ENCODE measurements at places on chromosomes 16 and 17.

- H3K4me1 ChIP-seq, result peaks cover 5% of the 10 kb centered on the region
- H3K27me3 ChIP-seq, result peaks cover 2% of the 10 kb centered on the region
- no peak for DNase-seq
- no peak overlapping the region for H3K27ac ChIP-seq
- H3K36me3 ChIP-seq, result no peaks in the 10 kb centered on the region
Observed at GRCh38 chr17:63918305-63918704, 334 bp downstream of the GH1 start.

- H3K4me3 ChIP-seq, result peak overlapping the region; percentile 85
- no peak overlapping the region for H3K27ac ChIP-seq
- DNase-seq, result no peak
Observed at GRCh38 chr17:55238931-55239297, 25.8 kb upstream of the HLF start.

DNA sequence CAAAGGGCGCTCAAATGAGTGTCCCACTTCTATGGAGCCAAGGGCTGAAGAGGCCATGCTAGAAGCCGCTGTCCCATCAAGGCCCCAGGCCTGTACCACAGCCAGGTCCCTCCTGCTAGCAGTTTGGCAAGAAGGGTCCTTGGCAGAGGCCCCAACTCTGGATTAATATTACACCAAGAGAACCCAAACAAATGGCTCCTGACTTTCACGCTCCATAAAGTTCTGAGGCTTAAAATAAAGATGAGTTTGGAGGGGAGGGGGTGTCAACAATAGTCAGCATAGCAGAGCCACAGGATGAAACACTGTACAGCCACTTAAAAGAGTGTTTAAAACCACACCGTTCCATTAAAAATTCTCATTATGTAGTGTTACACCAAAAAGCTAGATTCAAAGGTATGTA is 30.5 kb downstream of the CUEDC1 start:
- no peak overlapping the region for H3K27ac ChIP-seq
- H3K4me1 ChIP-seq, result no peaks in the 10 kb centered on the region
- peaks cover 20% of the 10 kb centered on the region for H3K27me3 ChIP-seq
- no peak overlapping the region for H3K4me3 ChIP-seq

- no peak for DNase-seq
- H3K4me1 ChIP-seq, result no peaks in the 10 kb centered on the region
- no peaks in the 10 kb centered on the region for H3K27me3 ChIP-seq
- H3K36me3 ChIP-seq, result no peaks in the 10 kb centered on the region
Observed at GRCh38 chr16:64773638-64774037, 348.2 kb downstream of the CDH11 start.

- H3K27ac ChIP-seq, result no peak overlapping the region
- peaks cover 4% of the 10 kb centered on the region for H3K4me1 ChIP-seq
- no peak overlapping the region for H3K4me3 ChIP-seq
- DNase-seq, result no peak
- peaks cover 59% of the 10 kb centered on the region for H3K27me3 ChIP-seq
Observed at GRCh38 chr17:48523010-48523409, 7.8 kb downstream of the HOXB1 start.

- H3K4me3 ChIP-seq, result no peak overlapping the region
- peaks cover 3% of the 10 kb centered on the region for H3K4me1 ChIP-seq
- DNase-seq, result no peak
- peaks cover 5% of the 10 kb centered on the region for H3K36me3 ChIP-seq
- H3K27ac ChIP-seq, result no peak overlapping the region
Observed at GRCh38 chr16:595942-596735, 6.3 kb downstream of the RAB40C start.

GRCh38 chr16:20889625-20890275 is 10.4 kb downstream of the DCUN1D3 start:
- DNase-seq, result no peak
- H3K4me3 ChIP-seq, result no peak overlapping the region
- H3K27ac ChIP-seq, result no peak overlapping the region
- peaks cover 33% of the 10 kb centered on the region for H3K4me1 ChIP-seq
- H3K36me3 ChIP-seq, result peaks cover 43% of the 10 kb centered on the region

DNA sequence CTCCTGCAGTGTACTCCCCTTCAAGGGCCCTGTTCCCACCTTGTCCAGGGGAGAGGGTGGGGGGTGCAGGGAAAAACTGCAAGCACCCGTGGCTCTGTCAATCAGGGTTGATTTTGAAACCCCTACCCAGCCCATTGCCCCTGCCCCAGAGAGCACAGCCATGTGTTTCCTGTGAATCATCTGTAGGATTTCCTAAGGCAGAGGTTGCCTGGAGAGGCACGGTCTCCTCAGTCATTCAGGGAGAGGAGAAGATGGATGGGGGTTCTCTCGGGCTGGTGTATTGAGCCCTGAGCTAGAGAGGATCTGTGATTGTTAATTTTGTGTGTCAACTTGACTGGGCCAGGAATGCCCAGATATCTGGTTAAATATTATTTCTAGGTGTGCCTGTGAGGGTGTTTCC is 3.5 kb upstream of the AGRP start:
- no peak overlapping the region for H3K4me3 ChIP-seq
- no peaks in the 10 kb centered on the region for H3K27me3 ChIP-seq
- peaks cover 20% of the 10 kb centered on the region for H3K36me3 ChIP-seq
- H3K4me1 ChIP-seq, result peaks cover 15% of the 10 kb centered on the region
- no peak overlapping the region for H3K27ac ChIP-seq

- H3K27ac ChIP-seq, result no peak overlapping the region
- H3K27me3 ChIP-seq, result peaks cover 15% of the 10 kb centered on the region
- H3K36me3 ChIP-seq, result no peaks in the 10 kb centered on the region
- no peak for DNase-seq
- peaks cover 10% of the 10 kb centered on the region for H3K4me1 ChIP-seq
Observed at GRCh38 chr17:34858591-34859565, 102.4 kb downstream of the CCT6B start.

DNA sequence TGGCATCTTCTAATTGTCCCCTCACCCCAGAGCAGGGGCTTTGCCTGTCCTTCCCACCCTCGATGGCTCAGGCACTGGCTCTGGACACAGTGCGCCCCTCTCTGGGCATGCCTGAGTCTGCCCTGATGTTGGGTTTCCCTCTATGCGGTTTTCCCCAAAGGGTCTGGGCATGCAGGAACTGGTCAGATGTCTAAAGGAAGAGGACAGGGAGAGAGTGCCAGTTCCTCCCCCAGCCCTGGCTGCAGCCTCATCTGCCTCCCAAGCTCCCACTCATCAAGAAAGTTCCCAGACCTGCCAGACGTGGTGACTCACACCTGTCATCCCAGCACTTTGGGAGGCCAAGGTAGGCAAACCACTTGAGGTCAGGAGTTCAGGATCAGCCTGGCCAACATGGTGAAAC is 41.3 kb upstream of the PABPN1L start:
- no peak for DNase-seq
- no peak overlapping the region for H3K4me3 ChIP-seq
- no peak overlapping the region for H3K27ac ChIP-seq
- no peaks in the 10 kb centered on the region for H3K27me3 ChIP-seq

- H3K27me3 ChIP-seq, result no peaks in the 10 kb centered on the region
- peaks cover 54% of the 10 kb centered on the region for H3K4me1 ChIP-seq
- peaks cover 68% of the 10 kb centered on the region for H3K36me3 ChIP-seq
- H3K4me3 ChIP-seq, result peak overlapping the region; percentile 41
- no peak for DNase-seq
- H3K27ac ChIP-seq, result peak overlapping the region; percentile 39
Observed at GRCh38 chr17:64115043-64115698, 14.8 kb downstream of the ERN1 start.

DNA sequence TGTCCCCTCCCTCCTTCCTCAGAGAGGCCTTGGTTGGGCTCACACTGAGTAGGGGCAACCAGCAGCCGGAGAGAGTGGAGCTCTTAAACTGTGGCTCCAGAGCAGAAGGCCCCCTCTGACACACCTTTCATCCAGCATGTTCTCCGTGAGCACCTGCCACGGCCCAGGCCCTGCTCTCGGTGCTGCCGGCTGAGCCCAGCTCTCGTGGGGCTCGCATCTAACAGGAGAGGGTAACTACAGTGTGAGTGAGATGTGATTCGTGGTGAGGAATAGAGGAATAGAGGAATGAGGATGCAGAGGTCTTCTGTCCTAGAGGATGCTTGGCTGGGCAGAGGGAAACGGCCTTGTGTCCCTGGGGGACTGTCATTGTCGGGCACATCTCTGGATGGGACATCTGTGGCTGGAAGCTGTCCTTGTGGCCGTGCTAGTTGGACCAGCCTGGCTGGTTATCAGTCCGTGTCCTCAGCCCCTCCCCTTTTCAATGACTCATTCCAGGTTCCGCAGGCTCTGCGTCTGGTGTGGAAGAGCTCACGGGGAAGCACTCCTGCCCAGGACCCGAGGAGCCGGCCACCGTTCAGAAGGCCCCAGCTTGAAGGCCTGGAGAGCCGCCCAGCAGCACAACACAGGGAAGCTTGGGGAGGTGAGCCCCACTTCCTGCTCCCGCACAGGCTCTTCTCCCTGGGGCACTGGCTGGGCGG is 11.9 kb upstream of the DNASE1 start:
- H3K27me3 ChIP-seq, result no peaks in the 10 kb centered on the region
- no peak for DNase-seq
- no peak overlapping the region for H3K4me3 ChIP-seq

- no peak overlapping the region for H3K27ac ChIP-seq
- DNase-seq, result no peak
- no peak overlapping the region for H3K4me3 ChIP-seq
- peaks cover 37% of the 10 kb centered on the region for H3K36me3 ChIP-seq
- H3K27me3 ChIP-seq, result no peaks in the 10 kb centered on the region
Observed at GRCh38 chr16:84458606-84459532, 45.6 kb downstream of the MEAK7 start.

GRCh38 chr16:10652730-10653590 is 41.8 kb downstream of the TEKT5 start:
- H3K36me3 ChIP-seq, result no peaks in the 10 kb centered on the region
- no peak overlapping the region for H3K4me3 ChIP-seq
- H3K4me1 ChIP-seq, result no peaks in the 10 kb centered on the region

DNA sequence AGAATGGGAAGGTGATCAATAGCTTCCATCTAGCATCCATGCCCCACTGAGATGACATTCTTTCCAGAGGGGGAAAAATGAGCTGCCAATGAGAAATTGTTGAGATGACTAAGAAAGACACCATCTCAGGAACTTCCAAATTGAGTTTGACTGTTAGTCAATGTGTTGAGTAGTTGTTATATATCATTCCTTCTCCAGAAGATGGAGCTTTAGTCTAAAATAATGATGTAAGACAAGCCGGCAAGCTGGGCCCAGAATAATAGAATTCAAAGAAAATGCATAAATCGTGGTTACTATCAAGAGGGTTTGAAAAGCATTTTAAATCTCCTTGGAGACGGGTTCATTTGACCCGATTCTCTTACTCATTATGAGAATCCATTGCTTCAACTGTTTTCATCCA is 71.0 kb upstream of the ATF7IP2 start:
- H3K36me3 ChIP-seq, result no peaks in the 10 kb centered on the region
- no peak for DNase-seq
- H3K27ac ChIP-seq, result no peak overlapping the region

- no peak overlapping the region for H3K27ac ChIP-seq
- no peaks in the 10 kb centered on the region for H3K36me3 ChIP-seq
- H3K4me1 ChIP-seq, result no peaks in the 10 kb centered on the region
- DNase-seq, result no peak
Observed at GRCh38 chr17:32588982-32589381, 102.2 kb downstream of the CDK5R1 start.

DNA sequence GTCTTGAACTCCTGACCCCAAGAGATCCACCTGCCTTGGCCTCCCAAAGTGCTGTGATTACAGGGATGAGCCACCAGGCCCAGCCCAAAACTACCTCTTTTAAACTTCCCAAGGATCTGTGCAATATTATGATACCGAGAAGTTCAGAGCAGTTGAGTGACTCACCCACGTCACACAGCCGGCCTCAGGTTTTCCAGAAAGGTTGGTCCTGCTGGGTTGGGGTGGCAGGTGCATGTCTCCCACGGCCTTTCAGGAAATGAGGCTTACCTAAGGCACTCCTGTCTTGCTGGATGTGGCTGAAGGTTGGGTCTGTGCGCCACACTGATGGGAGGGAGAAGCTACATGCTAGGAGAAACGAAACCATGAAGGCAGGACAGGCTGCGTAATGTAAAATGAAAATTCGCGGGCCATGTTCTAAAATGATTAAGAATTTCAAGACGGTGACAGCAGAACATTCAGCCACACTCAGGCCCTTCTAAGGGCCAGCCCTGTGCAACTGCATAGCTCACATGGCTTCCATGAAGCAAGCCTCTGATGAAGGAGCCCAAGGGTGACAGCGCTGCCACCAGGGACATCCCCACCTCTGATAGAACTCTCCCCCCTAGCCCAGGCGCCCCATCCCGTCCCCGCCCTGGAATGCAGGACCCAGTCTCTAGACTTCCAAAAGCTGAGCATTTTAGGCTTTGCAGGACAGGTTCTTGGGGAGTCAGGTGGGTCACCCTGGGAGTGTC is 6.6 kb upstream of the GLIS2 start:
- peaks cover 6% of the 10 kb centered on the region for H3K27me3 ChIP-seq
- H3K36me3 ChIP-seq, result peaks cover 10% of the 10 kb centered on the region
- DNase-seq, result no peak
- peak overlapping the region; percentile 49 for H3K27ac ChIP-seq
- H3K4me1 ChIP-seq, result peaks cover 24% of the 10 kb centered on the region

- H3K36me3 ChIP-seq, result no peaks in the 10 kb centered on the region
- no peak overlapping the region for H3K4me3 ChIP-seq
- H3K4me1 ChIP-seq, result no peaks in the 10 kb centered on the region
- H3K27ac ChIP-seq, result no peak overlapping the region
- no peak for DNase-seq
- H3K27me3 ChIP-seq, result no peaks in the 10 kb centered on the region
Observed at GRCh38 chr17:7423679-7424078, 1.7 kb upstream of the SPEM2 start.

DNA sequence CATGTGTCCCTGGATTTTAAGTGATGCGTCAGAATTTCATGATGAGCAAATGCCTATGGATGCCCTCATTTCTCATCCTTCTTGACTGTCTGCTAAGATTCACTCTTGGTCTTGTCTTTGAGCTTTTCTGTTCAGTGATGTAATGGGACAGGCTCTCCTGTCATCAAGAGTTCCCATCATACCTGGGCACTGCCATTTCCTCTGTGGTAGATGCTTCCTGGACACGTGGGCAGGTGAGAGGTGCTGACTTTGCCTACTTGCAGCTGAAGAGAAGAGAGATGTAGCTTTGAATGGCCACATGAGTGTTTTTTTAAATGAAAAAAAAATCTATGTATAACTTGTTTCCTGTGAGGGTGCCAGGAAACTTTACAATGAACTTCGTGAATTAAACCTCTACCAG is 557.7 kb downstream of the MAF start:
- no peak overlapping the region for H3K4me3 ChIP-seq
- no peaks in the 10 kb centered on the region for H3K27me3 ChIP-seq
- H3K27ac ChIP-seq, result no peak overlapping the region
- peaks cover 9% of the 10 kb centered on the region for H3K4me1 ChIP-seq
- H3K36me3 ChIP-seq, result no peaks in the 10 kb centered on the region

- no peak overlapping the region for H3K27ac ChIP-seq
- H3K27me3 ChIP-seq, result peaks cover 16% of the 10 kb centered on the region
- H3K4me1 ChIP-seq, result no peaks in the 10 kb centered on the region
- peaks cover 27% of the 10 kb centered on the region for H3K36me3 ChIP-seq
- DNase-seq, result no peak
Observed at GRCh38 chr17:78226759-78227454, 4.5 kb upstream of the TMEM235 start.

All from T-helper 2 cell treated with Interferon-gamma antibody and Interleukin-4, amounts not matched to agents 5 μg/mL and 100 μg/mL, for 36 hours (primary cell).